Activated CD8-positive, alpha-beta memory T cell treated with anti-CD3 and anti-CD28 coated beads for 1 hour (primary cell): ENCODE measurements at places on chromosomes 12 and 14.

- no peak for DNase-seq
These were observed 33.6 kb downstream of the LTBP2 start for GRCh38 chr14:74578479-74578878.

GRCh38 chr14:68573126-68573525 lies 219.7 kb downstream of the ZFP36L1 start:
- no peak for DNase-seq

- no peak for DNase-seq
These were observed 39.7 kb downstream of the FMNL3 start for GRCh38 chr12:49667325-49668090.

GRCh38 chr12:45416126-45416525 lies 200.2 kb downstream of the ANO6 start:
- DNase-seq = no peak

GRCh38 chr14:31229638-31230572 lies 22.3 kb upstream of the HECTD1 start:
- DNase-seq = no peak

DNA sequence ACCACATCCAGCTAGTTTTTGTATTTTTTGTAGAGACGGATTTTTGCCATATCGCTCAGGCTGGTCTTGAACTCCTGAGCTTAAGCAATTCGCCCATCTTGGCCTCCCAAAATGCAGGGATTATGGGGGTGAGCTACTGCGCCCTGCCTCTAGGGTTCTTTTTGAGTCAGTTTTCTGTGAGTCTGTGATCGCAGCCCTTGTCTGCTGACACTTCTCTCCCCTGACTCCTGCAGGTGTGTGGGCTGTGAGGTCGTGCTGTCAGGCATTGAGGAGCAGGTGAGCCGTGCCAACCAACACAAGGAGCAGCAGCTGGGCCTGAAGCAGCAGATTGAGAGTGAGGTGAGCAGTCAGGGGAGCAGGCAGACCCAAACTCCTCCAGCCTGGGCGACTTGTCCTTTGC lies 6.3 kb downstream of the COPS7A start:
- no peak for DNase-seq

DNA sequence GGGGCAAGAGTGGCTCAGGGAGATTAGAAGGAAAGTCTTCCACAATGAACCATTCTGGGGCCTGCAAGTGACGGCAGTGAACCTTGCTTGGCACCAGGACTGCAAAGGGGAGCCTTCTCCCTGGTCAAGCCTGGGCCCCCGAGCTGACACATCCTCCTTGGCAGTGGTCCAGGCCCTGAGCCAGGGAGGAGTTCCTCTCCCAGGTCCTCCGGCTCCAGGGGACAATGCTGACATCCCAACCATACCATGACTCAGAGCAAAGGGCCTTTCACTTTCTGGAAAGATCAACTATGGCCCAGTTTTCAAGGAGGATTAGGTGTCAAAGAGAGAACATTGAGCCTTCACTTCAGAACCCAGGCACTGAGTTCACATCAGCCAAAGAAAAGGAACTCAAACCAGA lies 756.5 kb upstream of the TBX3 start:
- no peak for DNase-seq

- no peak for DNase-seq
These were observed 120.4 kb downstream of the ANO6 start for GRCh38 chr12:45336331-45336730.
